Fibroblast of skin of left quadriceps (primary cell): ENCODE measurements at places on chromosomes 3 and 15.
A peak's percentile ranks its signal among the peaks of the same experiment; 100 is the strongest.

DNA sequence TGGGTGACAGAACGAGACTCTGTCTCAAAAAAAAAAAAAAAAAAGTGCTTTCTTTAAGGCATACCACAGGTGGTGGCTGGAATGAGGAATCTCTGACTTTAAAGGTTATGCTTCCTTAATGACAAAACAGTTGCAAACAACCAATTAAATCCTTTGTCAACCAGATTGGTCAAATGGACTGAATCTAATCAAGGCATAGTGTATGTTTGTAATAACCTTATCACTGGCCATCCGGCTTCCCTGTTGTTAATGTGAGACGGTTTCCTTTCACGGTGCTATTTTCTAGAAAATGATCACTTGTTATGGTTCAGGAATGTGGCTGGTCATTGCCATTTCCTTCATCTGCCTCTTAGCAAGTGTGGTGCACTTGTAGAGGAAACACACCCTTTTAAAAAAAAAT lies 75.9 kb downstream of the FLNB start:
- DNase-seq, result no peak

GRCh38 chr3:151686257-151686656 lies 47.5 kb upstream of the AADACL2 start:
- no peak for DNase-seq

- no peak for DNase-seq
Observed at GRCh38 chr15:41943543-41944312, 28.6 kb downstream of the EHD4 start.

DNA sequence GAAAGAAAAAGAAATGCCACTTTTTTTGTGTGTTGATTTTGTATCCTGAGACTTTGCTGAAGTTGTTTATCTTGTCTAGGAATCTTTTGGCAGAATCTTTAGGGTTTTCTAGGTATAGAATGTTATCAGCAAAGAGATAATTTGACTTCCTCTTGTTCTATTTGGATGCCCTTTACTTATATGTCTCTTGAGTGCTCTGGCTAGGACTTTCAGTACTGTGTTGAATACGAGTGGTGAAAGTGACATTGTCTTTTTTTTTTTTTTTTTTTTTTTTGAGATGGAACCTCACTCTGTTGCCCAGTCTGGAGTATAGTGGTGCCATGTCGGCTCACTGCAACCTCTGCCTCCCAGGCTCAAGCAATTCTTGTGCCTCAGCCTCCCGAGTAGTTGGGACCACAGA lies 64.7 kb upstream of the NPHP3 start:
- no peak for DNase-seq

DNA sequence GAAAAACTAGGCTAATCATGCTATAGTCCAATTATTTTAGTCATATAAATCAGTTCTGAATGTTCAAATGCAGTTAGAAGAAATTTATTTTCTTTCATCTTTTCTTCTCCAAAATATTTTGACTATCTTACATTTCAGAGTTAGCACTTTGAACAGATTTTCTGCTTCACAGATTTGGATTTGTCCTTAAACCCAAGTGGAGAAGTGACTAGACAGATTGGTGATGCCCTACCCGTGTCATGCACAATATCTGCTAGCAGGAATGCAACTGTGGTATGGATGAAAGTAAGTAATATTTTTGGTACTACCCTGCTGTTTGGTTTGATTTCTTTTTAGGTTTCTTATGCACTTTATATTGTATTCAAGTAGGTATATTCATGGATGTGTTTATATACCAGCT lies 178.3 kb downstream of the ALCAM start:
- DNase-seq, result no peak

DNA sequence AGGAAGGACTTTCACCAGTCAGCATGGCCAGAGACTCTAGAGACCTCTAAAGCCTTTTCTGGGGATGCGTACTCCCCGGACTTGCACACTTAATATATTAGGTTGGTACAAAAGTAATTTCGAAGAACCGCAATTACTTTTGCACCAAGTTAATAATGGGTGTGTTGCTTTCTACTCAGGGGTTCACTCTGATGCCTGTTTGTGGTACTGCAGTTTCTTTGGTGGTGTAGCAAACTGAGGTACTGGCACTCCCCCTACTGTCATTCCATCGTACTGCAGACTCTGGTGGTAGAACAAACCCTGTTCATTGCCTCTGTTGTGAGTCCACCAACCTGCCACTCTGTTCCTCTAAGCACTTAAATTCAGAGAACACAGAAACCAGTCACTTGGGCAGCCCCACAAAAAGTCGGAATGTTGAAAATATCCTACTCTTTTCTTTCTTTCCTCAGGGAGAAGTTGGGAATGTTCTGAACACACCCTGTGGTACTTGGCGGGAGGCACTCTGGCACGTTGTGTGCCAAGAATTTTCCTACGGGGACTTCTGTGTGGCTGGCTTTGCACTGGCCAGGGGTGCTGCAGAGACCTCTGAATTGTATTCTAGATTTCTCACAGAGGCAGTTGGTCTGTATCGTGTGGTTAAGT lies 46.3 kb downstream of the GABRG3 start:
- peak; percentile 63 for DNase-seq

- no peak for DNase-seq
Observed at GRCh38 chr3:193096076-193096475, 144.9 kb upstream of the PLAAT1 start.

- DNase-seq, result no peak
Observed at GRCh38 chr3:62255758-62256157, 117.6 kb downstream of the FEZF2 start.

- no peak for DNase-seq
Observed at GRCh38 chr15:27268923-27269322, 297.9 kb downstream of the GABRG3 start.

DNA sequence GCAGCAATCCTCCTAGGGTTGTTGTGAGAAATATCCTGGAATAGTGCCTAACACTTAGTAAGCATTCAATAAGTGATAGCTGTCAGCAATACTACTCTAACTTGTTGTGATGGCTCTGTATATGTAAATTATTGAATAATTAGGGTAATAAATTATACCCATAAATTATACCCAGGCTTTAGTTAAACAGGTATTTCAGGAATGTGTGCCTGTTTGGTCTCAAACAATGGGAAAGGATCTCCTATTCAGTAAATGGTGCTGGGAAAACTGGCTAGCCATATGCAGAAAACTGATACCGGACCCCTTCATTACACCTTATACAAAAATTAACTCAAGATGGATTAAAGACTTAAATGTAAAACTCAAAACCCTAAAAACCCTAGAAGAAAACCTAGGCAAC lies 14.8 kb upstream of the ARNT2 start:
- no peak for DNase-seq

GRCh38 chr15:66961407-66961884 lies 104.0 kb upstream of the SMAD3 start:
- peak; percentile 54 for DNase-seq

DNA sequence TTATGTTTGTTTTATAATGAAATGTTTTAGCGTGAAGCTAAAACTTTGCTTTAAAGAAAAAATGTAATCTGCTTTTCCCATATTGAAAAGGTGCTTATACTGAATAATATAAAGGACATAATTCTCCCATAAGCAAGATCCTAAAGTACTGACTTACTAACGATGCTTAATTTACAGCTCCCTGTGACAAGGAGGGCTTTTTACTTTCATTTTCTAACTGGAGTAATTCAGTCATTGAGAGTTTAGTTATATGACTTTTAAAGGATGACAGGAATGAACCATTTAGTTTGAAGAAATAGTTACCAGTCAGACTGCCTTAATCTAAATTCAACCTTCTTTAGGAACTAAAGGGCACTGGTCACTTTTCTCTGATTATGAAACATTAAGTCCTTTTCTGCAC lies 19.3 kb upstream of the ZPLD1 start:
- DNase-seq, result no peak

GRCh38 chr3:52038227-52038626 lies 18.1 kb downstream of the DUSP7 start:
- no peak for DNase-seq

DNA sequence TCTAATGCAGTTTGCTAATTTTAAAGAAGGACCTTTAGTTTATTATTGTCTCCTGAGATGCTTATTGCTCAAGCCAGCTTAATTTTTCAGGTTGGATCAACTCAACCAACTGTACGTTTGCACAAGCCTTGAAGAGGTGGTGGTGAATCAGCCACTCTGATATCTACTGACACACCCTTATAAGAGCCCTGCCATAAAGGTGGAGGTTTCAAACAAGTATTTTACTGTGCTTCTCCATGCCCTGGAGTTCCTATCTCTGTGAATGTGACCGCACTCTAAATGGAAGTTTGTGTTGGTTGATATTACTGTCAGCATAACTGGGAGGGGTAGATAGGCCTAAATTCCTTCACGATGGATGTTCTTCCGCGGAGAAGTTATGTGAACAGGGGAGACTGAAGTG lies 297.3 kb upstream of the UBE2E1 start:
- no peak for DNase-seq

DNA sequence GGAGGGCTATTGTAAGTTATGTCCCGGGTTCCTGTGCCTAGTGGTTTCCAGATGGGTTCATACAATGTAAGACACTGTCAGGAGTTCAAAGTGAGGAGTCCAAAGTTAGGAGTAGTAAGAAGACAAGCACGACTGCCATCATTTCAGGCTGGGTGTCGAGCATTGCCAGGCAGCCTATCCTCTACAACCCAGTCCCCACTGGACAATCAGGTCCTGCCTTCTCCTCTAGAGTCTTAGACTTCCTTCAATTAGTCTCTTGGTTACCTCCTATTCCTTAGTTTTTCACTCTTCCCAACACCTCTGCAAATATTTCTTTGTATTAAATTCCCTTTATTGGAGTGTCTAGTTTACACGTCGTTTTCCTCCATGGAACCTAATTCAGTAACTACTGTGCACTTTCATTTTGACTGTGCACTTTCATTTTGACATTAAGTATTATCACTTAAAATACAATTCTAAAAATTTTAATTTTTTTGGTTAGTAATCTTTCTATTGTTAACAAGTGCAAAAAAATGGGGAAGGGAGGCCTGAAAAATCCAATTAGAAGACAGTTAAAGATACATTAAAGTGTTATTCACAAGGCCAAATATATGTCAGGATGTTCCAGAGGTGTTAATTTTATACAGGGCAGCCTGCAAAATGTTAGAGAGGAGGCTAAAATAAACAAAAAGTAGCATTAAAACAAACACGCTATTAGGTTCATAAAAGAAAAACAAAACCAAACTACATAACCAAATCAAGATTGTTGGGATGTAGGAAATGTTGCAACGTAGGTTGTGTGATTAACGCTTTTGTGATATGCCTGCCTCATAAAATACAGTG lies 155.3 kb downstream of the TBL1XR1 start:
- DNase-seq, result no peak

DNA sequence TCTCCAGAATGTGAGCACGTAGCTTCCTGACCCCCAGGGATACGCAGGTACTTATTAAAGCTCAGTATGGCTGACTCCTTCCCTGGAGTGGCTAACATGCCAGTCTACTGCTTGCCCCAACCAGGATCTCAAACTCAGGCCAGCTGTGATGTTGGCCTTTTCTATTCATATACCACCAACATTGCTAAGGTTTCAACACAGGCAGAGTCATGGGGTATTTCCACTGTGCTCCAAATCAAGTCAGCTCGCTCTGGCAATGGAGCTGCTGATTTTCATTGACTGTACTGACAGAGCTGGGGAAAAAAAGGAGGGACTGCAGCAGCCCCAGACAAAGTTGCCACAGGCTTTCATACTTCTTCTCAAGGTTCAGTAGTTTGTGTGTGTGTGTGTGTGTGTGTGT lies 87.0 kb downstream of the CFAP20DC start:
- DNase-seq, result no peak

GRCh38 chr15:80437334-80437891 lies 33.2 kb downstream of the ARNT2 start:
- no peak for DNase-seq

DNA sequence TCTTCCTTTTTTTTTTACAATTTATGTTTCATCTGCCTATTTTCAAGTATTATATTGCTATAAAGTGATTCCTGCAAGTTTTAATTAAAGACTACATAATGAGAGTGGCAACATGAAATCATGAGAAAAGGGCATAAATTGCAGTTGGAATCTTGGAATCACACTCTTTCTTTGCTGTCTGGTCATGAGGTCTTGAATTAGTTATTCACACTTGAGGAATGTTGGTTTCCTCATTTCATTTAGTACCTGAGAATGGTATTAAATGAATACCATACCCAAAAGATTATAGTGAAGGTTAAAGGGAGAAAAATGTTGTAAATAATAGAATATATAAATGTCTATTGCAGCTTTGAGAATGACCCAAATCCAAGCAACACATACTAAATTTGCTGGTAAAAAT lies 25.8 kb upstream of the CNTN3 start:
- DNase-seq, result peak; percentile 41

GRCh38 chr15:47293466-47294162 lies 423.7 kb upstream of the SEMA6D start:
- DNase-seq, result peak; percentile 94

DNA sequence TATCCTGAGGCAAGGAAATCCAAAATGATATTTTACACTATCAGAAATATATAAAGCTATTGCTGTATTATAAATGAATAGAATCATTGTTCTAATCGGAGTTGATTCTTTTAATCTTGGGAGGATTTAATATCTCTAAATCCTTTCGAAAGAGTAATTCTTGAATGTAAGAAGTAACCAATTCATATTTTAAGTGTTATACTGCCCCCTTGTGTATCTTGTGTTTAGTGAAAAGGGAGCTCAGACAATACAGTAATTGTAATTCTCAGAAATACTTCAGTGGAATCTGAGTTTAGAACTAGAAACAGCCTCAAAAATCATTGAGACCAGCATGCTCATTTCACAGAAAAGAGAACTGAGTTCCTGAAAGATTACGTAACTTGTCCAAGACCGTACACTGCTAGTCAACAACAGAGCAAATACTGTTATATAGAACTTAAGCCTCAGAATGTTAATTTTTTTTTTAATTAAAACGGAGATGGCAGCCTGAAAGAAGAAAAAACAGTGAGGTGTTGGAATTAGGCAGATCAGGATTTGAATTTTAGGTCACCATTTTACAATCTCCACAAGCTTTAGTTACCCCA lies 42.9 kb downstream of the PLCH1 start:
- peak; percentile 31 for DNase-seq

GRCh38 chr15:56325186-56325585 lies 40.0 kb upstream of the TEX9 start:
- no peak for DNase-seq

- no peak for DNase-seq
Observed at GRCh38 chr15:22989576-22990477, 9.7 kb upstream of the CYFIP1 start.

DNA sequence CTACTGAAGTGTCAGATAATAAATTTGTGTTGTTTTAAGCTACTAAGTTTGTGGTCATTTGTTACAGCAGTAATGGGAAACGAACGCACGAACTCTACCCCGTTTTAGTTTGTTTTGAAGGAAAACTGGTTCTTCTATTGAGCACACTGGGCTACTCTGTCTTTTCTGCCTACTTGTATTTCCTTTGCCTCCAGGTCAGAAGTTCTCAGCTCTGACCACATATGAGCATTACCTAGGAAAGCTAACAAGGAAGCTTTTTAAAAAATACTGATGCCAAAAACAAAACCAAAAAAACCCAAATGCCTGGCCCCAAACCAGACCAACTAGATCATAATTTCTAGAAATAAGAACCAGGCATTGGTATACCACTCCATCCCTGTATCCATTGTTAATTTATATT lies 156.6 kb upstream of the TNIK start:
- DNase-seq, result no peak

DNA sequence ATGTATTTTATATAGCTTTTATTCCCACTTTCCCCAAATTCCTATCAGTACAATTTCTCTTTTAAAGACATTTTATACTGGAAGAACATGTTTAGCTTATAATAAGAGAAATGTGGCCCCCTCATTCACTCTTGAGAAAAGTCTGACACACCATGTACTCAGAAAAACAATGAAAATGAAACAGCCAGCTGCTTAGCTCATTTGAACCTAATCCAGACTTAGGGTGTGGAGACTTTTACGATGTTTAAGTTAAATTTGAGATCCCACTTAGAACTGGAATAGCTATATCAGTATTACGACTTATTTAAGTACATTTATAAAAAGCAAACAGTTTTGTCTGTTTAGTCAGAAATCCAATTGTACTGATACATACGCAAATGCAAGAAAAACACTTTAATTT lies 252.3 kb upstream of the ARRDC4 start:
- no peak for DNase-seq
